Dorsolateral prefrontal cortex (tissue), 122 donors: ENCODE measurements at places on chromosomes 13 and 19.

DNA sequence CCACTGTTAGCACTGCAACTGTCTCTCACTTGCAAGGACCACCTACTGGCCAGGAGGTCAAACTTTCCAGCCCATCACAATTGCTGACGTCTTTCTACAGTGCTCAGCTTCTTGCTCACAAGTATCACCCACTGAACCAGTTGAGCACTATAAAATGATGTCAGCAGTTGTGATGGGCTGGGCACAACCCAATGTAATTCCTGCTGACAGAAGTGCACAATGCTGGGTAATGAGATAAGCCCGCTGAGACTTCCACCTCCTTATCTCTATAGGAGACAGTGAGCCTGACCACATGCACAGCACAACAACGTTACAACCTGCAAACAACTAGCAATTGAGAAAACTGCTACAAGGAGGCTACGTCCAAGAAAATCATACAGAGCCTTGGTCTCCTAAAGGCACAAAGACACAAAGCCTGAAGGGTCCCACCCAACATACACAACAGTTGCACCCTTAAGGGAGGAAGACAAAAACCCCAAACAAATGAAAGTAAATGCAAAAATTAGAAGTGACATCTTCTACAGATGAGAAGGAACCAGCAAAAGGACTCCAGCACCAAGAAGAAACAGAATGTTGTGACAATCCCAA, 273.2 kb downstream of the LIG4 start:
- DNase-seq = no peak

DNA sequence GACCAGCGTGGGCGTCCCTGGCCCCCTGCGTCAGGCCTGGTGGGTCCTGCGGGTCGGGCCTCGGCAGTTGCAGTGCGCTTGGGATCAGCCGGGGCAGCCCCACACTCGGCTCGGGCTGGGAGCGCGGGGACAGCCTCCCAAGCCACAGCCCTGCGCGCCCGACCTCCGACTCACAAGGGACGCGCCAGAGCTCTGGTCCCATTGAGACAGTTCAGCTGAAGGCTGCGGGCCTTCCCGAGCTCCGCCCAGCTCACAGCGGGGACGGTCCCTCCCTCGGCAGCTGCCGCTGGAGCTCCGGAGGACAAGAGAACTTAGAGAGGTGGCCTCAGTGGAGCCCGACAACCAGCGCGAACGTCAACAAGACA, 45.7 kb upstream of the ZNF730 start:
- DNase-seq = no peak

GRCh38 chr13:26964278-26965250, 204.0 kb upstream of the GPR12 start:
- peak; percentile 25 for DNase-seq

GRCh38 chr19:18868380-18869022, 27.5 kb downstream of the CERS1 start:
- peak; percentile 49 for DNase-seq

DNA sequence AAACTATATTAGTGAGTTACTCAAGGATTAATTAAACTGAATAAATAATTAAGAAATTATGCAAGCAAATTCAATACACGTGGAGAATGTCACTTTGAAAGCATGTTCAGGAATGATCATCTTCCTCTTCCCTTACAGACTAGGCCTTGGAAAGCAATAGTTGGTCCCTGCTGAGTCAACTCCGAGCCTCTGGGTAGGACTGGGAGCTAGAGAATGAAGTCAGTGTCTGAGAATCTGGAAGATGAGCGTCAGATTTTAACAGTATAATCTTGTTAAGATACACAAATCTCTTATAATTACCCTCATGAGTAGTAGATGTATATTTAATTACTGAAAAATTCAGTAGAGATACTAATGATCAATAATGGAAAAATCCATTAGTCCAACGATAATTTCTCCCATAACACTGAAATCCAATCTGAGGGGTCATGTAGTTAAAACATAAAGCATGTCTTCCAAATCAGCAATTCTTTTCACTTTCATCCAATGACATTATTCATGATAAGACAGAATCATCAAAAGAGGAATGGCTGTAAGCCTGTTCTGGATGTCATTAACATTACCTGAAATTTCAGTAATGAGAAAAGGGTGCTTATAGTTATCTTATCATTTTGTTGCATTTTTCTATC, 423.0 kb downstream of the DCT start:
- no peak for DNase-seq

GRCh38 chr13:106063591-106064313, 471.7 kb downstream of the EFNB2 start:
- DNase-seq = no peak

DNA sequence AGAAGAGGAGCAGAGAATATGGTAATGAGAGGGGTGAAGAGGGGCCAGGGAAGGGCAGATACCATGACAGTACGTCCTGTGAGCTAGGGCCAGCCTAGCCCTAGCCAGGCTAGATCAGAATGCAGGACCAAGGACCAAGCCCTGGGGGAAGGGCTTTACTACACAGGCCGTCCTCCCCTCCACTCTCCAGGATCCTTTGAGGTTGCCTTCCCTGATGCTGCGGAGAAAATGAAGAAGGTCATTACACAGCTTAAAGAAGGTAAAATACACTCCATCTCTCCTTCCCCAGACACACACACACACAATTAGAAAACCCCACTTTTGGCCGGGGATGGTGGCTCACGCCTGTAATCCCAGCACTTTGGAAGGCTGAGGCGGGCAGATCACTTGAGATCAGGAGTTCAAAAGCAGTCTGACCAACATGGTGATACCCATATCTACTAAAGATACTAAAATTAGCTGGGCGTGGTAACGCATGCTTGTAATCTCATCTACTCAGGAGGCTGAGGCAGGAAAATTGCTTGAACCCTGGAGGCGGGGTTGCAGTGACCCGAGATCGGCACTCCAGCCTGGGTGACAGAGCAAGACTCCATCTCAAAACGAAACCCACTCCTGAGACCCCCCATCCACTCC, 8.5 kb downstream of the SPACA6 start:
- DNase-seq = no peak

GRCh38 chr13:34300559-34300958, 482.6 kb downstream of the RFC3 start:
- DNase-seq = no peak

DNA sequence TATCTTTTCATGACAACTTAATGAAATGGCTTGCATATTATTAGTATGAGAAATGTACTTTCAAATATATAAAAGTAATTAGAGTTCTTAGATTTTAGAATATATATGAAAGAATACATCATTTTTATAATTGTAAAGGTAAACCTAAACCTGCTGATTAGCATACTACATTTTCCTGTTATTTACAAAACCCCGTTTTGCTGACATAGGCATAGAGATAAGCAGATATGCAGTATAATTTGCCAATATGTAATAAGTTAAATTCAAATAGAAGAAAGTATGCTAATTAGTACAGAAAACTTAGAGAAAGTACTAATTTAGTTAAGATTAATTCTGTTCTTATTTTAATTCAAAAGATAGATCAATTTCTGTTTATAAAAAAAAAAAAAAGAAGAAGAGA, 21.5 kb downstream of the MAB21L1 start:
- DNase-seq = no peak

DNA sequence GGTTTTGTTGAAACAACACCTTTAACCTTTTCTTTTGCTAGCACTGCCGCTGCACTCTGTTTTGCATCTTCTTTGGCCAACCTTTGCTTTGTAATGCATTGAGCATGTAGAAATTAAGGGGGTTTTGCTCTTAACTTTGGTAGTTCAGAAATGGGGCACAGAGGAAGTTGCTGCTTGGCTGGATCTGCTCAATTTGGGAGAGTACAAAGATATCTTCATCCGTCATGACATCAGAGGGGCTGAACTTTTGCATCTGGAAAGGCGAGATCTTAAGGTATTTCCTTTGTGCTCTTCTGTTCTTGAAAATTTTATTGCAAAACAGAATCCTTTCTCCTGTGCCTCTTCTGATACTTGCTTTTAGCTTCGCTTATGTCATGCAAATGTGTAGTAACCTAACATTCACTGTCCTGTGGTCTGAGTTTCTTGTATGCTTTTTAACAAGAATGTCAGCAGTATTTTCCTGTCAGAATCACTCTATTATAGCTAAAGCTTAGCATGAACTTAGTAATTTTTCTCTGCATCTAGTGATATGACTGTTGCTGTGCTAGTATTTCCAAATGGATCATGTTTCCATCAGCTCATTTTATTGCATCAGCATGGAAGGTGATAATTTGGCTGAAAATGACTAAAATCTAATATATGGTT, 50.7 kb upstream of the AKAP11 start:
- DNase-seq = no peak

GRCh38 chr19:6455924-6456323, 3.7 kb downstream of the SLC25A23 start:
- DNase-seq = no peak

- DNase-seq = no peak
Observed at GRCh38 chr13:62779161-62779560, 1363.5 kb upstream of the PCDH20 start.

DNA sequence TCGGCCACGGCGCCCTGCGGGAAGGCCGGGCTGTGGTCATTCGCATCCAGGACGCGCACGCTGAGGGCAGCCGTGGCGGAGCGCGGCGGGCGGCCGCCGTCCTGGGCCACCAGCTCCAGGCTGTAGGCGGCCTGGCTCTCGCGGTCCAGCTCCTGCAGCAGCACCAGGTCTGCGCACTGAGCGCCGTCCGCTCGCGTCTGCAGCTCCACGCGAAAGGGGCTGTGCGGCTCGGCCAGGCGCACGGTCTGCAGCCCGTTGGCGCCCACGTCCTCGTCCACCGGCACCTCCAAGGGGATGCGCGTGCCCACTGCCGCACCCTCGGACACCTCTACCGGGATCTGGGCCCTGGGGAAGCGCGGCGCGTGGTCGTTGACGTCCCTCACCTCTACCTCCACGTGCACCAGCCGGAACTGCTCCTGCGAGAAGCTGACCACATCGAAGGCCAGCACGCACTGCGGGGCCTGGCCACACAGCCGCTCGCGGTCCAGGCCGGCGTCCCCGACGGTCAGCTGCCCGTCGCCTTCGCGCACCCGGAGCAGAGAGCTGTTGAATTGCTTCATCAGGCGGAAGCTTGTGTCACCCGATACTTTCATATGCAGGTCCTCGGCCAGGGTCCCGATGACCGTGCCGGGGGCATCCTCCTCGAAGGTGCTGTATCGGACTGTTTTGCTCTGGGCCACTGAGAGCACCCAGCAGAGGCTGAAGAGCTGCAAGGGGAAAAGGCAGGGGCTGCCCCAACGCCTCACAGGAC, 583 bp downstream of the PCDH8 start:
- DNase-seq = no peak

GRCh38 chr19:10452726-10453618, 32.6 kb downstream of the PDE4A start:
- DNase-seq = no peak

DNA sequence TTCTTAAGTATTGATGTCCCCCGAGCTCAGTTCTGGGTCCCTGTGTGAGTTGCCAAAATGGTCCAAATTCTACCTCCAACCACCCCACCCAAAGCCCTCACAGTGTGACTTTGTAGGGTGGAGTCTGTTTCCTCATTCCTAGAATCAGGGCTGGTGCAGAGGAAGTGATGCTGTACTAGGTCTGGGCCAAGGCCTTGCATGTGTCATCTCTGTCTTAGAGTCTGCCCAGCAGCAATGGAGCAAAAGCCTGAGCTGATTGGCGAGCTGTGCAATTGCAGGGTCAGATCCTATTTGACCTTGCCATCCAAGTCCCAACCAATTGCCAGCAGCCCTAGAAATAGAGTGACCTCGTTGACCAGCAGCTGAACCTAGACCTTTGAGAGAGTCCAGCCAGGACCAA, 97.0 kb upstream of the ANKRD10 start:
- no peak for DNase-seq

- no peak for DNase-seq
Observed at GRCh38 chr13:113408562-113408961, 44.6 kb upstream of the GRTP1 start.
